ENCODE measurements at places on chromosomes 6 and 20. TPM values are rescaled to one million over a fixed set of nuclear protein-coding genes. Genes with fewer than 3 reads are reported as not detected.

DNA sequence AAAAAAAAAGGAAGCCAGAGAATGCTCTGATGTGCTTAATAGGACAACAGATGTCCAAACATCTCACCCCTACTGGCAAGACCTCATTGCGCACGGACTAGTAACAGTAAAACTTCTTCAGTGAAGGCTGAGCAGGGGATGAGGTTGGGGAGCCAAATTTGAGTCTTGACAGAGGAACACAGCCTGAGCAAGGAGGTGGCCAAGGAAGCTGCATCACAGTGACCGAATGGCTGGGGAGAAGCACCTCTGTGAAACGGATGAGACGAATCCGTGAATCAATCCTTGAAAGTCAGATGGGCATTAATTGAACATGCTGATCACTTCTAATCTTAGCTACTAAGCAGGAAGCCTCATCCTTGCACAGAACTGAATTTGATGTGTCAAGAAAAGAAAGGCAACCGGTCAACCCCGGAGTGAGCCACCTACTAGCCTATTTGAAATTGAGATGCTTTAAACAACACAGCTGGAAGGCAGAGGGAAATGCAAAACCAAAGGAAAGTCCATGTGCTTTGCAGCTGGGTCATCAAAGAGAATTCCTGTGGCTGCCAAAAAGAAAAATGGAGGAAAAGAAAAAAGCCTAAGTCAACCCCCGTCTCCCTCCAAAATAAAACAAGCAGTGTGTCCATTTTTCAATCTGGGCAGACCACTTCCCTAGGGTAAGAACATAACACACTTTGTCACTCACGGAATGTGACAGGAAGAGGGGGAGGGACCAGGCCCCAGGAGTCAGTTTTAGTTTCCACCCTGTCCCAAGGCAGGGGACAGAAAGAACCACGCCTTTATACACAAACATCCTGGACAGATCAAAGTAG lies 29.5 kb downstream of the PXDC1 start:
- no peak for DNase-seq

The OXT gene
- not detected for total RNA-seq

The CDH26 gene
- total RNA-seq = 0.95 TPM

GRCh38 chr6:130755368-130756034 lies 71.7 kb upstream of the SMLR1 start:
- DNase-seq = no peak

The BCAS1 gene
- total RNA-seq = not detected

- no peak for DNase-seq
Measured at GRCh38 chr6:92538275-92538674, 881.1 kb downstream of the EPHA7 start.

DNA sequence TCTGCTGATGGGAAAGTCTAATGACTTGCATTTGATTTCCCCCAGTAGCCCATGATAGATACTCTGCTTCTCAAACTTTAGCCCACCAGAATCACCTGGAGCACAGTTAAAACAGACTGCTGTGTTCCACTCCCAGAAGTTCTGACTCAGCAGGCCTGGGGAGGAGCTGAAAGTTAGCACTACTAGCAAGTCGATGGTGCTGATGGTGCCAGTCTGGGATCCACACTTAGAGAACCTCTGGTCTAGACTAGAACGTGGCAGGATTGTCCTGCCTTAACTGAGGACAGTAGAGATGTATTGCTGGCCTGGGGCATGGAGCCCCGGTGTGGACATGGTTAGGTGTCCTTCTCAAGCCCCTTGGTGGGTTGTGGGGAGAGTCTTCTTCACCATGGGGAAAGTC lies 8.7 kb downstream of the TOX2 start:
- no peak for DNase-seq

The C6orf163 gene
- 1.2 TPM for total RNA-seq

The DLK2 gene
- not detected for total RNA-seq

DNA sequence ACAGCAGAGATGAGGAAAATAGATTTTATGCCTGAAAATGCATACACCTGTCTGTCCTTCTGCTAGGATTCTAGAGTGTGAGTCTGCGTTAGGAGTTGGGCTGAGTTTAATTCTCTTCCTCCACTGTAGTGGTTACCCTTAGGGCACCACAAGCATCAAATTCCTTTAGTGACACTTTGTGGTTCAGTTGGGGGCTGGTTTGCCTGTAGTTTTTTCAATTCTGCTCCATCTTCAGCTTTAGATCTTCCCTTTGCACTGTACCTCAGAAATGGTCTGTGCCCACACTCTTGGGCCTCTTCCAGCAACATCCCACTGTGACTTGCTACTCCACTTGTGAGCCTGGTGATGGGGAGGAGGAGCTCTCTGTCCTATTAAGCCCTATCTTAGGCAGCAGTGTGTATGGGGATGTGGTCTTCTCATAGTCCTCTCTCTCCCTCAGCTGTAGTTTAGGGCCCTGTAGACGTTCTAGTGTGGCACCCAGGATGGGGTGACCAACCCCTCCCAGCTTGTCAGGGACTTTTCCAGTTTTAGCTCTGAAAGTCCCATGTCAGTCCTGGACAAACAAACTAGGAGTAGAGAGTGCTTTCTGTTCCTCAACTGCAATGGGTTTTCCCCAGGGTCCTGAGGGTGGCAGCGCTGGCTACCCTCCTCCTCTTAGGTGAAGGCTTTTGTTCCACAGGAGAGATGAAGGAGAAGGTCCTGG lies 19.7 kb upstream of the OGFRL1 start:
- DNase-seq = no peak

The CABLES2 gene
- total RNA-seq = 6.5 TPM

GRCh38 chr6:119590066-119590465 lies 240.5 kb upstream of the MAN1A1 start:
- DNase-seq = no peak

Data from sigmoid colon (tissue), 7 donors.